ENCODE measurements at places on chromosomes 2 and 18. TPM values are rescaled to one million over a fixed set of nuclear protein-coding genes. Genes with fewer than 3 reads are reported as not detected.

GRCh38 chr18:9400197-9400596 lies 65.6 kb downstream of the TWSG1 start:
- no peak for DNase-seq

GRCh38 chr2:232376713-232377112 lies 1.8 kb upstream of the ALPP start:
- DNase-seq = no peak

GRCh38 chr18:70558371-70558770 lies 269.5 kb downstream of the SOCS6 start:
- no peak for DNase-seq

GRCh38 chr2:47688561-47688960 lies 94.4 kb upstream of the MSH6 start:
- DNase-seq = no peak

GRCh38 chr2:36975306-36975705 lies 9.0 kb upstream of the STRN start:
- DNase-seq = no peak

DNA sequence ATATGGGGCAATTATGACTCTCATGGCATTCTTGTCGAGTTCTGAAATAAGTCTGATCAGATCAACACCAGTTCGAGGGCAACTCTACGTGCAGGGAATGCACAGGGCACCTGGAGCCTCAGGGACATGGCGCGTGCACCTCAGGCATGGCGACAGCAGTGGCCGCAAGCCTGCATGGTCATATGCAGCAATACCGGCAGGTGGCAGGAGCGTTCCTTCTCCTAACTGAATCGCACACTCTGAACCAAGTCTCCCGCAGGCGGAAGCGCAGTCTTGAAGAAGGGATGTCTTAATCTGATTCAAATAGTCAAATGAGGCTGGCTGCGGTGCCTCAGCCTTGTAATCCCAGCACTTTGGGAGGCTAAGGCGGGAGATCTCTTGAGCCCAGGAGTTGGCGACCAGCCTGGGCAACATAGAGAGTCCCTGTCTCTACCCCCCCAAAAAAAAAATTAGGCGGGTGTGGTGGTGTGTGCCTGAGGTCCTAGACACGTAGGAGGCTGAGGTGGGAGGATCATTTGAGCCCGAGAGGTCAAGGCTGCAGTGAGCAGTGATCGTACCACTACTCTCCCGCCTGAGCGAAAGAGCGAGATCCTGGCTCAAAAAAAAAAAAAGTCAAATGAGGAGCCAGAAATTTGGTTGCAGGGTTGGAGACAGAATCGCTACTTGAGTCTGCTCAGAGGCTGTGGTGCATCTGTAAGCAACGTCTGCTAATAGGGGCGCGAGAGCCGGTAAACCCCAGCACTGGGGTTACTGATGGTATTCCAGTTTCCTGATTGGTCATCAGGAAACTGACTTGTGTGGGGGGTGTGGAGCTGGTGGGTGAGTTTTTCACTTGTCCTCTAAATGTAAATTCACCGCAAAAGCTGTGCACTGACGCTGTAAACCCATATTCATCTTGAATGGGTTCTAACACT lies 28.8 kb downstream of the FHL2 start:
- DNase-seq = peak; percentile 91

Gene TMEM247
- polyA plus RNA-seq = not detected

Gene CHPF
- polyA plus RNA-seq = 51.9 TPM

All from small intestine (tissue), 16 donors.